ENCODE measurements at places on chromosomes 4 and X.

DNA sequence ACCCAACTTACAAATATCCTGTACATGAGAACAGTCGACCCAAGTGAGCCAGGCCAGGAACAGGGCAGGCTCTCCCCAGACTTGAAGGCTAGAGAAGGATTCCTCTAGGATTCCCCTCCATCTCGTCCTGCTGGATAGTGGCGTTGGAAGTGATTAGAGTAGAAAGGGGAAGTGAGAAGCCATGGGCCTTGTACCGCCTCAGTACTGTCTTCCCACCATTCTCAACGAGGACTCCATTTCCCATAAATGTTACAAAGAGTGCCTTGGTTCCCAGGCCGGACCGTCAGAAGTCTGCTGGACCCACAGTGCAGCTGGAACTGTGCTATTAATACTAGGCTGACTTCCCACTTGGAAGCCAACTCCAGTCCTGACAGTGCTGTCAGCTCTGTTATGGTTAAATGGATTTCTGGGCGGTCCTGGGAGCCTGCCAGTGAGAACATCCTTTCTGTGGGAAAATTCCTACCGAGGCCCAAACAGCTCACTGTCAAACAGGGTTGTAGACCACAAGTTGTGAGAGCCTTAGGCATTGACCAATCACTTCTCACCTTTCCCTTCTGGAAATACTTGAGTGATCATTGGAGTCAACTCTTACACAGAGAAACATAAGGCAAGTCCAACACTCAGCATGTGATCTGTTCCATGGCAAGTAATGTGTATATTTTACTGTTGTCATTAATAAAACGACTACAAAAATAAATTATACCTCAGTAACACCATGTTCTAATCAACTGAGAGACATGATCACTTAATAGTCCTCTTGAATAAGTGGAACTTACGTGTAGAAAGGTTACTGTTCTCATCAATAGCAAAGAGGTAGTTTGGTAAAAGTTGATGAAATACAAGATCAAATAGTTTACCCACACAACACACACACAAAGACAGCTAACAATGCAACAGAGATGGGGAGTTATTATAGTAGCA, 58.4 kb downstream of the AMELX start:
- DNase-seq: no peak

- DNase-seq: no peak
These were observed 20.9 kb upstream of the DHX15 start for GRCh38 chr4:24605216-24605615.

DNA sequence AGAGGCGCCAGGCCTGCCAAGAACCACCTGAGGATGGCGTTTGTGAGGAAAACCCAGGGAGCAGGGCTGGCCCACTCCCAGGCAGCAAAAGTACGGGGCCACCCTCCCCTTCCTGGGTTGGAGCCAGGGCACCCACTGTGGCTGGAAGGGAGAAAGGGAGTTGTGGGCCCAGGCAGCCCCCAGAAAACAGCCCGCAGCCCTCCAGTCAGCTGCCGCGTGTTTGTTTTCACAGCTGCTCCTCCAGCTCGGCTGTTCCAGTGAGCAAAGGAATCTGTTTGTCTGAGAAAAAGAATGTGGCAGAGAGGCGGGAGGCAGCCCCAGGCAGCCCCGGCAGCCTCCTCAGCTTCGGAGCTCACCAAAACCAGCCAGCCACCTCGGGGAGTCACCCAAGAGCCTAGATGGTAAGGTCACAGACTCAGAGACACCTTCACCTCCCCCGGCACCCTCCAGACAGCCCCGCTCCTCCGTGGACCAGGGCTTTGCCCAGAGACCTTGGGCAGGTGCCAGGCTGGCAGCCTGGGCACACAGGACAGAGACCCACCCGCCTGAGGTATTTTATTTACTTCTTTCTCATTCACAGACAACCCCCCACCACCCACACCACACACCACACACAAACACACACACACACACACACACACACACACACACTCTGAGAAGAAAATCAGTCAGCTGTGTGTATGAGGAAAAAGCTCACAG, 338.1 kb downstream of the BCOR start:
- DNase-seq: peak; percentile 53

GRCh38 chr4:184396570-184397515, 77.5 kb downstream of the IRF2 start:
- no peak for DNase-seq

- DNase-seq: no peak
These were observed 12.3 kb downstream of the LRP2BP start for GRCh38 chr4:185383451-185383850.

- no peak for DNase-seq
These were observed 10.2 kb downstream of the ARAF start for GRCh38 chrX:47571215-47571614.

DNA sequence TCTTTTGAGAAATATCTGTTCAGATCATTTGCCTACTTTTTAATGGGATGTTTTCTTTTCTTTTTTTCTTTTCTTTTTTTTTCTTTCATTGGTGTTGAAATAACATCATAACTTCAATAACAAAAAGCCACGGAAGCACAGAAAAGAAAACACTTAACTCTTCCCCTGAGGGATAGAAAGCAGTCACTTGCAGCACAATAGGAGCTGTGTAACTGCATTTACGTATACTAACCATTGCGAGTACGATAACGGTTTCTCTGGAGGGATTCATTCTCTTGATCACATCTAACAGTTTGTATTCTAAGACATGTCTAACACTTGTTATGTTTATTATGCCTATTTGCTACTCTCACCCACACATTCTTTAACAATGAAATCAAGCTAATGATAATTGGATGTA, 27.3 kb downstream of the C4orf46 start:
- no peak for DNase-seq

- DNase-seq: no peak
These were observed 117.8 kb downstream of the FRAS1 start for GRCh38 chr4:78174891-78175290.

GRCh38 chr4:140930557-140930956, 174.4 kb upstream of the TBC1D9 start:
- DNase-seq: no peak

DNA sequence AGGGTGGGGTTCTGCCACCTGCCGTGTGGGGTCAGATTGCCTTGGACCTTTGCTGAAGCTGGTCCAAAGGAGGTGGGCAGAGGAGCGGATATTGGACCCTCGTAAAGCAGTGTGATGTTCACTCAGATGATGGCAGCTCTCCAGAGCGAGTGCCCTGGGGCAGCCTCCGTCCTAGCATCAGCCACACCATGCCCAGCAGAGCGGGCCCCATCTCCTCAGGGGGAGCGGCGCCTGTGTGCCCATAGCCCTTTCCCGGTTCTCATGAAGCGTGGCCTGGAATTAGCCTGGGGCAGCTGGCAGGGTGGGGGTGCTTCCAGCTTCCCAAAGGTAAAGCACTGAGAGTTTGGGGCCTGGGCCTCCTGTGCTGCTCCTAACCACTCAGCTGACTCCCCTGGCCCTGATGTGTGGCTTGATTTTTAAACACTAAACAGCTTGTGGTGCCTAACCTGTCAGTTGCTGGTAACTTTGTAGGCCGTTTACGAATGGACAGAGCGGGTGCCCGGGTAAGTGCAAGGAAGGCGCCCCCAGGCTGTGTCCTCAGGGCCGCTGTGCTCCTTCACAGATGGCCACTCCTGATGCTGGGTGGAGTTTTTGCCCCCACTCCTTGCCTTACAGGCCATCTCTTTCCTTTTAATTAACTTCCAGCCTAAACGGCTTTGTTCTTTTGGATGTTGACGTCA, 36.0 kb downstream of the NOP14 start:
- DNase-seq: no peak

GRCh38 chr4:163603257-163603656, 108.8 kb downstream of the TMA16 start:
- no peak for DNase-seq

DNA sequence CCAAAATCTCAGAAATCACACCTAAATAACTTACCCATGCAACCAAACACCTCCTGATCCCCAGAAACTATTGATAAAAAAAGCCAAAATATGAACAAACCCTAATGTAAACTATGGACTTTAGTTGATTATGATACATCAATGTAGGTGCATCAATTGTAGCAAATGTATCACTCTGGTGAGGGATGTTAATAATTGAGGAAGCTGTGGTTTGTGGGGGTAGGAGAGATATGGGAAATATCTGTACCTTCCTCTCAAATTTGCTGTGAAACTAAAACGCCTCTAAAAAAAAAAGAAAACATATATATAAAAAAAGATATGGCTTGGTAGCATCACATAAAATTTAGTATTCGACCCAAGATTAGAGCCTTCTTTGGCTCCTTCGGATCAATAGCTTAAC, 144.3 kb upstream of the CPEB2 start:
- no peak for DNase-seq

- DNase-seq: no peak
These were observed 81.3 kb downstream of the HMGN5 start for GRCh38 chrX:81120258-81120935.

GRCh38 chrX:137043736-137044135, 9.9 kb upstream of the GPR101 start:
- DNase-seq: no peak

DNA sequence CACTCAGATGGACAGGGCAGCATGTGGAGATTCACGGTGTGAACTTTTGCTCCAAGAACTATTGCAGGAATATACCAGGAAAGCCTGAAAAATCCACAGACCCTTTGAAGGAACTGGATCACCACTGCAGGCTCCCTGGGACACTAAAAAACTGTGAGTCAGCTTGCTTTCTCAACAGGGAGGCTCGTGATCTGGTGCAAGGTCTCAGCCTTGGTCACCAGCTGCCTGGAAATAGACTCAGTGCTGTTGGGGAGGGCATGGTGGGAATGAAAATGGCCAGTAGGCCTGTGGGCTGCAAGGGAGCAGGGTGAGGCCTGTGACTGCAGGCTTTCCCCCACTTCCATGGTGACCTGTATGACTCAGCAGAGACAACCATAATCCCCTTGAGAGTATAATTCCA, 426.4 kb upstream of the RPS6KA3 start:
- DNase-seq: no peak

DNA sequence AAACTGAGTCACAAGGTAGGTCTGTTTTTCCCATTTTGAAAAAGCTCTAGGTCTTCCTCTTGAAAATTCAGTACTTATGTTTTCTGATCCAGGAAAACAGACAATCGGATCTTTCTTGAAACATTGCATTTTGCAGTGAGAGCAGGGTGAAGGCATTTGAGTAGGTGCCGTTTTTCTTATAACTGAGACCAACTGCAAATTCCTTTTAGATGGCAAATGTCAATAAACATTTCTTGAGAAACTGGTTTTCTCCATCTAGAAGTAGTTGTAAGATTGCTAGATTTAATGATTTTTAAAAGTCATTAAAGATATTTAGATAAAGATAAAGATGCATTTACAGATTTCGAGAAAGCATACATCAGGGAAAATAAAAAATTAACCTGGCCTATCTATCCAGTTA, 92.4 kb downstream of the PHOX2B start:
- no peak for DNase-seq

Measured in neural progenitor cell (in vitro differentiated cells).